ENCODE measurements at places on chromosomes 11 and 22.

GRCh38 chr22:39106326-39106725 is 9.3 kb downstream of the APOBEC3H start:
- no peak for DNase-seq

DNA sequence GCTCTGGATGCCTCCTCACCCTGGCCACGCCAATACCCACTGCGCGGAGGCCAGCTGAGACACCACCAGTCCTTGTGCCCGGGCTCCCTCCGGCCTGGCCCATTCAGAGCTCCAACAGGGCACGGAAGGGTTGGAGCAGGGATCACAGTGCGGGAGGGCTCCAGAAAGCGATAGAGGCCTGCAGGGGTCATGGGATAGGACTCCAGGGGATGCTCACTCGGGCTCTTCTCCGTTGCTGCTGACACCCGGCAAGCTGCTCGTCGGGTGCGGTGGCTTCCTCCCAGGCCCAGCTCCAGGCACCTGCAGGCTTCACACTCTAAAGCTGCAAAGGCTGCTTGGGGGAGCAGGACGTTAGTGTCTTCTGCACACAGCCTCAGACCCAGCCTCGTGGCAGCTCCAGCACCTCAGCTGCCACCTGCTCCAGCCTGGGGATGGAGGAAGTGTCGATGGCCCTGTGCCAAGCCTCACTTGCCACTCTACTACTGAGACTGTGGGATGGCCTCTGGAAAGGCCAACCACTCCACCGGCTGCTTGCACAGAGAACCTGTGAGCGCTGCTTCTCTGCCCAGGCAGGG is 10.6 kb downstream of the WNT7B start:
- no peak for DNase-seq

- DNase-seq = no peak
These were observed 16.7 kb downstream of the ACRV1 start for GRCh38 chr11:125663910-125664309.

DNA sequence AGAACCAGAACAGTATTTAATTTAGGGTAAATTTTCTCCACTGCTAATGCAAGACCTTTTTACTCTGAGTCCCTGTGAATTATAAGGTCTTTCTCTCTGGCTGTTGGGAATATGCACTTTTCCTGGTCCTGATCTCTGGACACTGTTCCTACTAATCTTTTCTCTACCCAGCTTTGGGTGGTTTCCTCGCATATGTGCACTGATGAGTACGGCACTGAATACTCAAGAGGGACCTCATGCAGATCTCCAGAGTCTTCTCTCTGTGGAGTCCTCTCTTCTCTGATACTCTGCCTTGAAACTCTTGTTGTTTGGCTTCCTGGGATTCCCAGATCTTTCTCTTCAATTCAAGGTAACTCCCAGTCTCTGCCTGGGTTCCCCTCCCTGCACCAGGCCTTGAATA is 14.0 kb downstream of the KCTD14 start:
- DNase-seq = no peak

- no peak for DNase-seq
These were observed 10.0 kb downstream of the PPM1F start for GRCh38 chr22:21942407-21943343.

DNA sequence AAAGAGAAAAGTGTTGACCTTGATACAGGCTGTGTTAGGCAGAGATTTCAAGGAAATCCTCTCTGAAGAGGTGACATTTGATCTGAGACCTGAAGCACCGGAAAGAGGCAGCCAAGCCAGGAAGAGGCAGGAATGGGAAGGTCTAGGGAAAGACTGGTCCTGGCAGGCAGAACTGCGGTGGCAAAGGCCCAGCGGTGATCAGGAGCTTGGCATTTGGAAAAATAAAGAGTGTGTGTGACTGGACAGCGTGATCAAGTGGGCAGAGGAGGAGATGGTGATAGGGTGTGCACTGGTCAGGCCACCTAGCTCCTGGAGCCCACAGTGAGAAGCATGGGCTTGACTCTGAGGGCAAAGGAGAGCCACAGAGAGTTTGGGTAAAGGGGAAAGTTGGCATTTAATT is 27.2 kb upstream of the GAB4 start:
- DNase-seq = no peak

Measured in activated T-helper 9 cell treated with anti-CD3 and anti-CD28 coated beads, Interleukin-2, amount 50 U/mL, for 16 hours (primary cell).